CD4-positive, alpha-beta T cell treated with Interleukin-2 at 100 ng/mL for 4 hours (primary cell): ENCODE measurements at places on chromosomes 5 and 9.

- no peak for DNase-seq
Observed at GRCh38 chr5:84360056-84360455, 24.6 kb downstream of the EDIL3 start.

DNA sequence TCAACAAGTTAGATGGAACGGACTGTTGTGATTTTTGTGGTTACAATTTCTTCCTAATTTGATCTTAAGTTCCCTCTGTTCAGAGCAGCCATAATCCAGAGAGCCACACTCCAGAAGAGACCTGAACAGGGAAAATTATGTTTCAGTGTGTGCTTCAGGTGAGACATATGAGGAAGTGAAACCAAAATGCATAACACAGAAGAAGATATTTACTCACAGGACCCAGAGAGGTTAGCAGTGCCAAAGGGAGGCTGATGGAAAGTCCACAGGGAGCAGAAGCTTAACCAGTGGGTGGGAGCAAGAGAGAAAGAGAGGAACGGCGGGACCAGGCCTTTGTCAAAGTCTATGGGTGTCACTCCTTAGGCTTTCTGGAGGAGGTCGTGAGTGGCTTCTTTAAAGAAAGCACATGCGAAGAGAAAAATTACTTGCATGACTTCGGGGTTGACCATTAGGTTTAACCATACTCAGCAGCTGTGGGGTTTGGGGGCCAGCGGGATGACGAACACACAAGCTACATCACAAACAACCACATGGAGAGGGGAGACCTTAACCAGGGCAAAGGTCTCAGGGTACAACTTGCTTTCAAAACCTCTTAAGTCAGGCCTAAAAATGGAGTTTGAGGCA lies 141.4 kb downstream of the MED10 start:
- DNase-seq: no peak

- no peak for DNase-seq
Observed at GRCh38 chr9:86340356-86341006, 13.7 kb downstream of the TUT7 start.

GRCh38 chr5:14495301-14495700 lies 86.3 kb upstream of the OTULINL start:
- DNase-seq: no peak

DNA sequence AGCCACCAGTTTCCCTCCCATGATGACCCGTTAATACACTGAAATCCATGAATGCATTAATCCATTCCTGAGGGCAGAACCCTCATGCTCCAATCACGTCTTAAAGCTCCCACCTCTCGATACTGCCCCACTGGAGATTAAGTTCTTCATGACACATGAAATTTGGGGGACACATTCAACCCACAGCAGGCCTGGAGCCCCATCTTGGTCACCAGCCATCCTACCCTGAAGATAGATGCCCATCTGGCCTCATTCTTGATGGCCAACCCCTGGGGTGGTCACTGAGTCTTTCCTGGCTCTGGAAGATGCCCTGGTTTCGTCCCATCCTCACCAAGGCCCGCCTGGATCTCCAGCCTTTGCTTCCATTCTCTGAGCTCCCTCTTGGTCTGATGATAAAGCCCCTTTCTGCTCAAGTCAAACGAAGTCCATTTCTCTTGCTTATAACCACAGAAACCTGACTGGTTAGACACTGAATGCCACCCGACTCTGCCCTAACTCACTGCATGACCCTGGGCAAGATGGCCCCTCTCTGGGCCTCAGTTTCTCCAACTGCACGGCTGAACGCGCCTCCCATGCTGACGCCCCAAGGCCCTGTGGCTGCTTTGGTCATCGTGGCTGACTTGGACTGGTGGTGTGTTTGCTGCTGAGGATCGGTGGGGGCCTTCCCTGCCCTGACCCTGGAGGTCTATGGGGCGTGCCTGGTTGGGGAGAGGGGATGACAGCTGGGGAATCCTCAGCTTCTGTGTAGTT lies 138.4 kb upstream of the IER5L start:
- no peak for DNase-seq

GRCh38 chr9:15999422-16000339 lies 446.8 kb downstream of the CCDC171 start:
- no peak for DNase-seq

GRCh38 chr5:135213027-135213386 lies 179.0 kb upstream of the PITX1 start:
- DNase-seq: no peak

GRCh38 chr9:33109850-33110595 lies 33.5 kb upstream of the SMU1 start:
- DNase-seq: no peak

- no peak for DNase-seq
Observed at GRCh38 chr5:177186645-177187044, 53.1 kb downstream of the NSD1 start.

DNA sequence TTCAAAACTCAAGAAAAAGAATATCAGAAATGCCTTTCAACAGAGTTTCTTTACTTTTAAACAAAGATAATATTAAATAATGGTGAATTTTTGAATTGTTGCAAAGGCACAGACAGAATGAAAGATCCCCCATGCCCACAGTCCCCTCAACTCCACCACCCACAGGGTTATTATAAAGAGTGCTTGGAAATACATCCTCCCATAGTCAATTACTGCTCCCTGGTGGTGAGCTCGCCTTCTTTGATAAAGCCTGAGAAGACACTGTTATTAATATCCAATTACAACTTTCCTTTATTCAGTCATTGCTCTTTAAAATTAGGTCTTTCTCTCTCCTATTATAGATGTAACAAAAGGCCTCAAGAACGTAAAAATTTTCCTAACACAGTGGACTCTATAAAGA lies 490.2 kb upstream of the RORB start:
- no peak for DNase-seq

GRCh38 chr9:69485466-69485865 lies 160.5 kb downstream of the ENTREP1 start:
- peak; percentile 24 for DNase-seq

DNA sequence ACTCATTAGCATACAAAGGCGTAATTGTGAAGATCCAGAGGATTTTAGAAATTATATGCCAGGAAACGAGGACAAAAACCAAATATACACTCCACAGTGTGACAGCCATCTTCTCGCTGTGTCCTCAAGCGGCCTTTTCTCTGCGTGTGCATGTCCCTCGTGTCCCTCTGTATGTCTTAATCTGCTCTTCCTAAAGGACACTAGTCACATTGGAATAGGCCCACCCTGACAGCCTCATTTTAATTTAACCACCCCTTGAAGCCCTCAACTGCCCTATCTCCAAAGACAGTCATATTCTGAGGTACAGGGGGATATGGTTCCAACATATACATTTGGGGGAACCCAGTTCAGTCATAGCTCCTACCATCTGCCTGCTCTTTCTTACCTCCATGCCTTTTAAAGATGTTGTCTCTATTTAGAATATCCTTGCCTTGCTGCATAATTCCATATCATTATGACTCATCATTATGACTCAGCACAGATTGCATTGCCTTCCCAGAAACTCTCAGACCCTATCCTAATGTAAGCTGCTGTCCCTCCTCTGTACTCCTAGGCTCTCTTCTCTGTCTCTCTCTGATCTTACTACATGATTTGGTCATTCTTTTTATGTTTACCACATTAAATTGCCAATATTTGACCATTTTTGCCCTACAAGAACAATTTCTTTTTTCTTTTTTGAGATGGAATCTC lies 210.9 kb downstream of the AOPEP start:
- DNase-seq: no peak

GRCh38 chr5:54646356-54647101 lies 129.0 kb downstream of the SNX18 start:
- DNase-seq: peak; percentile 71

DNA sequence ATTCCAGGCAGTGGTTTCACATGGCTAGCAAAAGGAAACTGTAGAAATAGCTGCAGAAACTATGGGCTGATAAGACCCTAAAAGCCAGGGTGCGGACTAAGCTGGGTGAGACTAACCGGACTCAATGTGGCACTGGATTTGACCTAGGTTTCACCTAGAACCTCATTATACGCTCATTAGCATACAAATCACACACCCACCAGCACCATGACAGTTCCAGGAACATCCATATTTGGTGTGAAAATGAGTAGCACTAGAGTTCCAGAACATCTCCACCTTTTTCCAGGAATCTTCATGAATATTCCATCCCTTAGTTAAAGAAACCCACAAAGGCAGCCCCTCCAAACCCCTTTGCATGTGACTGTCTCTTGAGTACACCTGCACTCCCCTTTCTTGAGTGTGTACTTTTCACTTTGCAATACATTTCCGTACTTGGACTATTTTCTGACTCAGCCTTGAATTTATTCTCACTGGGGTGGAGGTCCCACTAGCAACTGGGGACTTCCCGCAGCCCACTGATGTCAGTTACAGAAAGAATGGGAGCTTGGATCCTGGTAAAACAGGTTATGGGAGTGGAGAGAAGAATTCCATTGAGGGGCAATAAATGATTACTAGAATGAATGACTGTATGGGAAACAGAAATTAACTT lies 58.0 kb upstream of the SPATA31C2 start:
- no peak for DNase-seq

DNA sequence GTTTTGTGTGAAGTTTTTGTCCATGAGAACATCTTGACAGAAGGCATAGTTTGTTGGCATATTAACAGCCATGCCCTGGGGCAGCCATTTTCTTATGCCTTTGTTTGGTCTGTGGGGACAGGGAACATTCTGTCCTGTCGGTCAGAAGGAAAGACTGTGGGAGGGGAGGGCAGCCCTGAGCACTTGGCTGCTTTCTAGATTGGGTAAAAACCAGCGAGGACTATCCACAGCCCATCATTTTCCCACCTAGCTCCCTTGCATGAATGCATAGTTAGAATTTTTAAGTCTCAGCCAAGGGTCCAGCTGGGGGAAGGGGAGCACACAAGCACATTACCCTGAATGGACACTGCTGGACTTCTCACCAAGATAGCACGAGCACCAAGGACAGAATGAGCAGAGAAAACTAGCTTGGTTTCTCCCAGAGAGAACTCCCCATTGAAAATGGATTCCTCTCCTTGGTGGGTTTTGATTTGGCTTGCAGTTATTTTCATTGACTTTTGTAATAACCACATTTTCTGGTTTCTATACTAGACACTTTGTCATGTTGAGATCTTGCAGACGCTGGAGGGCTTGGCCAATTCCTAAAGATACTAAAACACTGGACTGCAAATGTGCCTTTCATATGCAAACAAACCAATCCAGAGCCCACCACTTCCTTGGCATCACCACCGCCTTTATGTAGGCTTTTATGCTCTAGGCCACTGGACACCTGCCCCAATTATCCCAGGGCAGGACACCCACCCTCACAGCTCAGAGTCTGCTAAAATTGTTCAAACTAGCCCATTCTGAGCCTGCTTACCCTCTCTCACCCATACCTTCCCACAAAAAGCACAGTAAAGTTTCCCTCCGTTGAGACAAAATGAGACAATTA lies 129.9 kb downstream of the BOD1 start:
- no peak for DNase-seq

DNA sequence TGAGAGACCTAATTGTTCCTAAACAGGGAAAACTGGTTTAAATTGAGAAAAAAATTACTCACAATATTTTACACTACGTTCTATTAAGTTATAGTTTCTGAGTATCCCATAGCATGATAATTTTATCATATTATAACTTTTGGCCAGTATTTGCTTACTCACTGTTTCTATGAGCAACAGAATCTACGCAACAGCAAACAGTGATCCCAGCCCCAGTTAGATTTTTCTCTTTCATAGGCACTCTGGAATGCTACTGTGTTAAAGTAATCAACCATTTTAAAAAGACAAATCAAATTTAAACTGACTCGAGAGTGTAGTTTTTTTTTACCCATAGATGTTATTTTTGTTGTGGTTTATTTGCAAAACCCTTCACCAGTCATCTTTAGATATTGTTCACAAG lies 107.2 kb downstream of the XRCC4 start:
- no peak for DNase-seq

DNA sequence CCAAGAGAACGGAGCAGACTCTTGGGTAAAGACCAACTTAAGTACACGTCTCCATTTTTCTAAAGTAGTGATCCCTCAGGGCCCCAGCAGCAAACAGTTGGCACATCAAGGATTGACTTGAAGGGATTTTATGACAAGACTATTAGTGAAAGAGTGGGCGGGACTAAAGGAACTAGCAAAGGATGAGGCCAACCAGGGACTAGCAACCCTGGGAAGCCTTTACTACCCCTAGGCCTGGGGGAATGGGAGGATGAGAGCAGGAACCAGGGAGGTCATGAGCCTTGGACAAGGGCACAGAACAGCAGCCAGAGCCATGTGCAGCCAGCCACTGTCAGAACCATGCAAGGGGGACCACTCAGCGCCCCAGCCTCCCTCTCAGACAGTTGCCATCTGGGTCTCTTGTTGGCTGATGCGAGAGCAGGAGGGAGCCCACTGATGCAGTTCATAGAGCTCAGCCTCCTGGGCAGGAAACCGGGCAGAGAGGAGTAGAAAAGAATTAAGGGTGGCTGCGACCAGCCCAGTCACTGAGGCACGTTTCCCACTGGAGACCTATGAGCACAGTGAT lies 28.1 kb downstream of the TGFBI start:
- DNase-seq: no peak

DNA sequence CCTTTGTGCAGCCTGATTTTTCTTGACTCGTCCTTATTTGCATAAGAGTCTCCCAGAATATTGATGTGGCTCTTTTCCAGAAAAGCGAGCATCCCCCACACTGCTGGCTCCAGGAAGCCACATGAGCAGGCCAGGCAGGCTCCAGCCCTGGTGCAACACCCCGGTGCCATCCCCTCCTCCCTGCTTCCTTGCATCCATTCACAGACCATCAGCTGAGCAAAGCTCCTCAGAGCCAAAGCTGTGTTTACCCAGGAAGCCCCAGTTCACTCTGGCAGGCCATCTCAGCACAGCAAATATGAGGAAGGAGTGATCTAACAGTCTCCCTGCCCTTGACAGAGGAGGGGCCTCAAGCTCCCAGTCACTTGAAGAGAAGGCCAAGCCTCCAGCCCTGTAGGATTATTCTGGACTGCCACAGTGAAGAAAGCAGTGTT lies 34.4 kb downstream of the INSYN2B start:
- DNase-seq: no peak

- DNase-seq: peak; percentile 86
Observed at GRCh38 chr9:98263482-98264357, 8.3 kb upstream of the TBC1D2 start.

GRCh38 chr5:146048994-146049703 lies 56.2 kb downstream of the PLAC8L1 start:
- DNase-seq: no peak

DNA sequence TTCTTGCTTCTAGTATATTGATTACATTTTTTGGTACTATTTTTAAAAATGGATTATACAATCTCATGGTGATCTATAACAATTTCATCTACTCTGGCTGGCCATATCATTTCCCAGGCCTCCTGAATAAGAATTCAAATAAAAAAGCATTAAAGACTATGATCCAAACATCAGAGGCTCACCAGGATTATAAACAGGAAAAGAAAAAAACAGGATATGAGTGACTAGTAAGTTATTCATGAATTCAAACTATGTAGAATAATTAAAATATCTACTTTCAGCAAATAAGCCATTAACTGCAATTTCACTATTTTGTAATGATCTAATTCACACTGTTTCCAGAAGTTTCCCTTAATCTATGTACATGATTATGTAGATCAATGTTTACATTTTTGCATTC lies 293.1 kb upstream of the CDH6 start:
- DNase-seq: no peak
